ENCODE measurements at places on chromosomes 4 and X.

DNA sequence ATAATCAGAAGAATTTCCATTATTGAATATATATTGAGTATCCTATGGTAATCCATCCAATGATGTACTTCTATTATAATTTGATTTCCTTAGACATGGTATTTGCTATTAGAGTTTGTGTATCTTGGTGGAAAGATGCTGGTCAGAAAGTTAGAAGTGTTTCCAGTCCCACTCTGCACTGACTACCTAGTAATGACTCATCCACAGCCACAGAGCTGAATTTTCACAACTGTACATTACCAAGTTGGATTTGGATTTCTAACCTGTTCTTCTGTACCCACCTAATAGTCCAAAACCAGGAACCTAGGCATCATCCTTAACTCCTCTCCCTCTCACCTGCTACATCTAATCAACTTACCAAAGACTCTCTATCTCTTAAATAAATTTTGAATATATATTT, 145.4 kb downstream of the REELD1 start:
- DNase-seq = no peak

- no peak for DNase-seq
Measured at GRCh38 chr4:89243733-89244252, 63.8 kb downstream of the GPRIN3 start.

DNA sequence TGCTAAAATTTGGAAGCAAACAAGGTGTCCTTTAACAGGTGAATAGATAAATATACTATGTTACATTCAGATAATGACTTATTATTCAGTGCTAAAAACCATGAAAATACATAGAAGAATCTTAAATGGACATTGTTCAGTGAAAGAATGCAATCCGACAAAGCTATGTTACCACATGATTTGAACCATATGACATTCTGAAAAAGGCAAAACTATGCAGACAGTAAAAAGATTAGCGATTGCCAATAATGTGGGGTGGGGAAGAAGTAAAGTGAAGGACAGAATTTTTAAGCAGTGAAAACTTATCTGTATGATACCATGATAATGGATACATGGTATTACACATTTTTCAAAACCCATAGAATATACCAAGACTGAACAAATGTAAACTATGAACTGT, 926.9 kb downstream of the FAT4 start:
- no peak for DNase-seq

GRCh38 chr4:147772459-147772969, 40.6 kb downstream of the ARHGAP10 start:
- no peak for DNase-seq

DNA sequence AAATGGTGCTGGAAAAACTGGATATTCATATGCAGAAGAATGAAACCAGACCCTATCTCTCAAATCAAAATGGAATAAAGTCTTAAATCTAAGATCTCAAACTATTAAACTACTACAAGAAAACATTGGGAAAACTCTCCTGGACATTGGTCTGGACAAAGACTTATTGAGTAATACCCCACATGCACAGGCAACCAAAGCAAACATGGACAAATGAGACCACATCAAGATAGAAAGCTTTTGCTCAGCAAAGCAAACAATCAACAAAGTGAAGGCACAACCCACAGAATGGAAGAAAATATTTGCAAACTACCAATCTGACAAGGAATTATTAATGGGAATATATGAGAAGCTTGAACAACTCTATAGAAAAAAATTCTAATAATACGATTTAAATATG, 284.4 kb upstream of the FGF16 start:
- DNase-seq = no peak

- peak; percentile 12 for DNase-seq
Measured at GRCh38 chr4:76948443-76949275, 893 bp upstream of the SEPTIN11 start.

DNA sequence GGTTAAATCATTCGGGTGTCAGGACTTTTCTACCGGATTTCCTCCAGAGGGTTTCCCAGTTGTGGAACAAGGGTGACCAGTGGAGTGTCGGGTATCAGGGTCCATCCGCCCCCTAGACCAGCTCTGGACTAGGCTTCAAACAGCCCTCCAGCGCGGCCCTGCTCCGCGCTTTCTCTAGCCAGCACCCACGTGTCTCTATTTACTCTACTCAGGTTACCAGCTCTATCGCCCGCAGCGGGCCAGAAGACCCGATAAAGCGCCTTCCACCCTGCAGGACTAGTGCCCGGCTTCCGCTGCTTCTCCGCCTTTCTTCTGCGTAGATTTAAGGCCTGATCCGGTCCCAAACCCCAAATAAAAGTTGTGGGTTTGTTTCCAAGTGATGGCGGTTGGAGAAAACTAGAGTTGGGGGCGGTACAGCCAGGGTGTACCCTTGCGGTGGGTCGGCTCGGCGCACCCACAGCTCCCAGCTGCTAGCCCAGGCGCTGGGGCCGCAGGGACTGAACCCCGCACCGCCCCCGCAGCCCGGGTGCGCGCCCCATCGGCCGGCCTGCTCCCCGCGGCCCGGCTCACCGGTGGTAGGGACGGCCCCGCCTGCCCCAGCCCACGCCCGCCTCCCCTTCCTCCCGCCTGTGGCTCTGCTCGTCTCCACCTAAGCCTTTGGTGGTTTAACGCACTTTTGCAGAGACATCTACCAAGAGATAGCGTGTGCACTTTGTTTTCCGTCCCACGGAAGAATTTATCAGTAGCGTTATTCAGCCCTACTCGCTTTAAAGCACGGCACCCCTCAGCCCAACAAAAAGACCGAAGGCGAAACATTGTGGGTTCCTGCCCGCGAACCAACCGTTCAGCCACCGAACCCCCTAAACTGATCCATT, 2.1 kb downstream of the LEF1 start:
- DNase-seq = peak; percentile 59
